Effector CD8-positive, alpha-beta T cell (primary cell): ENCODE measurements at places on chromosomes 12 and 14.

DNA sequence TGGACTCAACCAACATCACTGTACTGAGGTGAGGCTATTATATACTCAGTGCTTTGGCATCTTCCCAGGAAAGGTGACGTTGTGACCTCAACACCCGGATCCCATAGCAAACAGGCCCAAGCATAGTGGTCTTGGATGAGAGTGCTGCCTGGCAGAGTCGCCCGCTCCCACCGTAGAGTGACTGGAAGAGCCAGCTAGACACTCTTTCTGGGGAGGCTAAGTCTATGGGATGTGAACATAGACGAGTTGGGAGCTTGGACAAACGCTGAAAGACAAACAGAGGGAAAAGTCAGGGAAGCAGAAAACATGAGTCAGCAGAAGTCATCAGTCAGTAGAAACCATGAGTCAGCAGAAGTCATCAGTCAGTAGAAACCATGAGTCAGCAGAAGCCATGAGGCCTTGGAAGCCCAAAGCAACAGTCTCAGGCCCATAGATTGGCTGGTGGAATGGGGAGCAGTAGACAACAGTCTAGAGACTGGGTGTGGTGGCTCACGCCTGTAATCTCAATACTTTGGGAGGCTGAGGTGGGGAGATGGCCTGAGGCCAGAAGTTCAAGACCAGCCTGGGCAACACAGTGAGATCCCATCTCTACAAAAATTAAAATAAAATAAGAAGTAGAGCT is 66.4 kb upstream of the MAP1LC3B2 start:
- DNase-seq = no peak

DNA sequence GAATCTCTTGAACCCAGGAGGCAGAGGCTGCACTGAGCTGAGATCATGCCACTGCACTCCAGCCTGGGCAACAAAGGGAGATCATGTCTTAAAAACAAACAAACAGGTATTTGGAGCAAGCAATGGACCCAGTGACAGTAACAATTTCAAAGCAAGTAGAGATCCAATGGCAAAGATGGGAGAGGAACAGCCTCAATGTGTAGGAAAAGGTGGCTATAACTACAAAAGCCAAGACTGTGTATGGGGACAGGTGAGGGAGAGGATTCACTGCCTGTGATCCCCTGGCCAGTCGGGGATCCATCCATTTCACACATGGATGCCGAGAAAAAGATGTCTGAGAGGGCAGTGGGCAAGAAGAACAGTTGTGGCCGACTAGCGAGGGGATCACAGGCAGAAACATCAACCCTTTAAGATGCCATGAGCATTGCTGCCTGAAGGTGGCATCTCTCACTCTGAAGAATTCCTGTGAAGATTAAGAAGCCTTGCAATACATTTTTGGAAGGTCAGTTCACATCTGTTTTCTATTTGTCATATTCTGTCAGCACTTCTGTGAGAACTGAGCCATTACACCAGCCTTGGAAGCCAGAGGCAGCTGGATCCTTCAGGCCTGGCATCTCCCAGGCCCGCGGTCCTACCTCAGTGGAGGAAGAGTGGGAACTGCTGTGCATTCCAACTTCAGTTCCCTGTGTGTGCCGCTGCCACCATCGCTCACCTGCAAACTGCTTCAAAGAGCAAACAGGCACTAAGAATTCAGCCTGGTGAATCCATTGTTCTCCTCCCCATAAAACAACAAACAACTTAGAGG is 54.5 kb upstream of the FRS2 start:
- DNase-seq = no peak

DNA sequence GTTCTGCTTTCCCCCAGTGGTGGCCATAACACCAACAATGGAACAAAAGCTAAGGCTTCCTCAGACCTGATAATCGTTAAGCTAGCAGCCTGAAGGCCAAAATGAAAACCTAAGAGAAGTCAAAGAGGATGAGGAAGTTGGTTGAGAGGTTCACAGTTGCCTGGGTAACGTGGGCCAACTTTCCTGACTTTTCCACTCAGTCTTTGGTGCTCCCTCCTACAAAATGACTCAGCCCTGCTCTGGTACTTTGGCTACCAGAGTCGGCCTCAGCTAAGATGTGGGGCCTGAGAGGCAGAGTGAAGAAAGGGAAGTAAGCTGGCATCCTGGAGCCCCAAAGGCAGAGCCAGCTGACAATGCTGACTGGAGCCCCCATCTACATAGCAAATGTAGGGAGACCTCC is 14.9 kb upstream of the FKBP11 start:
- no peak for DNase-seq

GRCh38 chr14:38342803-38343202 is 86.9 kb upstream of the CLEC14A start:
- no peak for DNase-seq

DNA sequence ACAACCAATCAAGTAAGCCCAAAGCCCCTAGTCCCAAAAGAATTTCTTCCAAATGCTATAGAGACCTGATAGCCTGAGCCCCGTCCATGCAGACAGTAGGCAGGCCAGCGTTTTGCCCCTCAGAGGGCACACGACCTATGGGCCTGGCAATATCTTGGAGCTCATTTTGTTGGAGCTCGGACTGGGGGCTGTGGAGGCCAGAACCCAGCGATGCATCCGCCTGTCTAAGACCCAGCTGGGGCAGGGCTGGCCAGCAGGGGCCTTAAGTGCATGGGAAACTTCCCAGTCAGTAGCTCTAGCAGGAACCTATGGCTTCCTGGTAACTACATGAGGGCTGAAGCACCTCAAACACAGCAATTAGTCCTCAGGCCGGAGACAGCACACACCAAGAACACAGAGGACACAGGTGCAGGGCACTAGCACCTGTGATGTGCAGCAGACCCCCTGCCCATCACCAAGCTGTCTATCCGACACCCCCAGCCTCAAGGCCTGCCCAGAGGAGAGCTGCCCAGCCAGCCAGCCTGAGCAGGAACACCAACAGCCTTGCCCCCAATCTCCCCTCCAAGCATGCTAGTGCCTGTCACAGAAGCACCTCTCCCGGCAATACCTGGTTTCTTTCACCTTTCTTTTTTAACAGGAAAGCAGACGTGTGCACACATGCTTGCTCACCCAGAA is 50.8 kb downstream of the ARL6IP4 start:
- DNase-seq = no peak

DNA sequence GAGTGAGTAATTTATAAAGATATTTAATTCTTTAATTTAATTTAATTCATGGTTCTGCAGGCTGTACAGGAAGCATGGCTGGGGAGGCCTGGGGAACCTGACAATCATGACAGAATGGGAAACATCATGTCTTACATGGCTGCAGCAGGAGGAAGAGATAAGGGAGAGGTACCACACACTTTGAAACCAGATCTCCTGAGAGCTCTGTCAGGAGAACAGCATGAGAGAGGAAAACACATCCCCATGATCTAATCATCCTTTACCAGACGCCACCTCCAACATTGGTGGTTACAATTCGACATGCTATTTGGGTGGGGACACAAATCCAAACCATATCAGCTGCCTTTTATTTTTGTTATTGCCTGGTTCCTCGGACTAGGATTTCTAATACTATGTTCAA is 928.6 kb downstream of the TMEM121 start:
- DNase-seq = no peak

- no peak for DNase-seq
These were observed 1.1 kb upstream of the NDUFA12 start for GRCh38 chr12:95004610-95005009.

- DNase-seq = no peak
These were observed 7.5 kb downstream of the BTG1 start for GRCh38 chr12:92138144-92138543.

DNA sequence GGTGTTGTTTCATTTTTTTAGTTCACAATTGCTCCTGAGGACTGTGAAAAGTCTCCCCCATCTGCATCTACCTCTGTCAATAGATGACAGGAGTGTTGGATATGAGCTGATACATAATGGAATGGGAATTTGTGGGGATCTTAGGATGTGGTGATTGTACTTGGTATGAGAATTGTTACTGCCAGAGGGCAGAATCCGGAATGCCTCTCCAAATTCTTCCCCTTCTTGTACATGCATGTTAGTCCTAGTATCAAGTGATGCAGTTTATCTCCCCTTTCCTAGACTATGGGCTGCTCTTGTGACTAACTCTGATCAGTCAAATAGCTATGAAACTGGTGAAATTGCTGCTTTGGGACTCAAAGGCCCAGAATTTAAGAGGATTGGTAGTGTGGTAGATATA is 24.8 kb upstream of the NOVA1 start:
- DNase-seq = no peak

- DNase-seq = no peak
These were observed 60.8 kb upstream of the EVL start for GRCh38 chr14:100004392-100004791.

DNA sequence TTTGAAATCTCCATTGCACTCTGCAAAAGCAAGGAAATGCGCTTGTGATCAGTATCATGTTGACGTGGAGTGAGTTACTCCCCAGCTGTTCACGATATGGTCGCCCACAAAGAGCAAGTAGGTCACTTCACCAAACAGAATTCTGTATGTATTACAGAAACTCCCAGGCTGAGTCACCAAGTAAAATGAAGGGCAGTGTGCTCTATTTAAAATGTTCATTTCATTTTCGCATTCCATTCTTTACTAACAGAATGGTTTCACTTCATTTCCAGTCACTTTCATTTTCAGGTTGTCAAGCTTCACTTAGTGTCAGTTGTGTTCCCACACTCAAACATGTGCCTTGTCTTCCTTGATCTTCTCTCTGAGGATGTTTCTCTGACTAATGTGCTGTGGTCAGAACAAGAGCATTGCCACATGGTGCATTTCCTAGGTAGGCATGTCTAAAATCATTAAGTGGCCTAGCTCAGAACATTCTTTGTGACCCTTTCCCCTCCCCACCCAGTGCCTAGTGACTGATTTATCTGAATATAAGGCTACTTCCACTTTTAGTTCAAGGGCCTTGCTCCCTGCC is 391.2 kb downstream of the RAD51B start:
- no peak for DNase-seq

- DNase-seq = no peak
These were observed 102.8 kb upstream of the EGLN3 start for GRCh38 chr14:34053666-34054065.

DNA sequence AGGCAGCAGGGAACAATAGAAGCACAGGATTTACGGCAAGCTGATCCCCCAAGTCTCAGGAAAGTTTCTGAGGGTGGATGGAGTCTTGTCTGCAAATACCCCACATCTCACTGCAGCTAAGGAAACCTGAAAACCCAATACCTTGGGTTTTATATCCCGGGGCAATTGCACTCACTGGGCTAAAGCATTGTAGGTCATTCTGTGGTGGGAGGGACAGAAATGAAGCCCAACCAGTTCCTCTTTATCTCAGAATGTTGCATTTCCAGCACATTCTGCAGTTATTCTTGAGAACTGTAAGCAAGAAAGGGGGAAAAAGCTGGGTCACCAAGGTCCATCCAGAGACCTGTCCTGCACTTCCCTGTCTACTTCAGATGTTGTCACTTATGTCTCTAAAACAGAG is 39.8 kb downstream of the C12orf42 start:
- DNase-seq = no peak

DNA sequence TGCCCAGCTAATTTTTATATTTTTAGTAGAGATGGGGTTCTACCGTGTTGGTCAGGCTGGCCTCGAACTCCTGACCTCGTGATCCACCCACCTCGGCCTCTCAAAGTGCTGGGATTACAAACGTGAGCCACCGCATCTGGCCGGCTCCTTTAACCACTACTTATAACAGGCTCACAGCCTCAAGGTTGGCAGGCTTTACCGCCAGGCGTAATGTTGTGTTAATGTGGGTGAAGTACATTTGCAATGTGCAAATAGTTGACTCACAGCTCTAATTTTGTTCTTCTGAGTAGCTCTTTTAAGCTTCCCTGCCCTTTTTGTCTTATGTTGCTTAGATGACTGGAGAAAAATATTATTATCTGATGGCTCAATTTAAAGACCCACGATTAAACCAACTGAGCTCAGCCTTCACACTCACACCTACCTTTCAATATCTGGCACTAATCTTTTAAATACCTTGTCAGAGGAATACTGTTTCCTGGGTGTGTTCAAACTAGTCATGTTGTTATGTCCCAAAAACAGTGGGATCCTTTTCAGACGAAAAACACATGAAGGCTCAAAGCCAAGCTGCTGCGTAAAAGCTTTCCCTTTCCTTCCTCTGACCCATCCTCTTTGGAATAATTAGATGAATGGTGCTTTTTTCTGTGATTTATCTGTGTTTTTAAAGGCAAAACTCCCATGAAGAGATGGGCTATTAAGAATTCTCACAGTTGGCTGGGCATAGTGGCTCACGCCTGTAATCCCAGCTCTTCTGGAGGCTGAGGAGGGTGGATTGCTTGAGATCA is 57.2 kb upstream of the USP44 start:
- no peak for DNase-seq

- DNase-seq = no peak
These were observed 159.7 kb upstream of the PWP1 start for GRCh38 chr12:107525719-107526554.

DNA sequence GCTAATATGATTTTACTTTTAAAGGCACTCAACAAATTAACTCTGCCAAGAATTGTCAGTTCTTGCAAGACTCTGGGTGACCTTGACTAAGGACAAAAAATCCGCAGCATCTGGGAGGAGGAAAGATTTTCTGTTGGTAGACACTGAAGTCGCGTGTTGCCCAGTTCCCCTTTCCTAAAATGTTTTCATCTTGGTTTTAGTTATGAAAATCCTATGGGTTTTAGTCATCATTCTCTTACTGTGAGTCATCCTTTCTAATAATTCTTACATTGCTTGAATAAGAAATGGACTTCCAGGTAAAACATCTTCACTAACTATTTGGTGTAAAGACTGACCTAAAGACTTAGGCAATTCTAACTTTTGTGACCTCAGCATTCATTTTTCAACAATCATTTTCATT is 9.1 kb downstream of the GSG1 start:
- no peak for DNase-seq

DNA sequence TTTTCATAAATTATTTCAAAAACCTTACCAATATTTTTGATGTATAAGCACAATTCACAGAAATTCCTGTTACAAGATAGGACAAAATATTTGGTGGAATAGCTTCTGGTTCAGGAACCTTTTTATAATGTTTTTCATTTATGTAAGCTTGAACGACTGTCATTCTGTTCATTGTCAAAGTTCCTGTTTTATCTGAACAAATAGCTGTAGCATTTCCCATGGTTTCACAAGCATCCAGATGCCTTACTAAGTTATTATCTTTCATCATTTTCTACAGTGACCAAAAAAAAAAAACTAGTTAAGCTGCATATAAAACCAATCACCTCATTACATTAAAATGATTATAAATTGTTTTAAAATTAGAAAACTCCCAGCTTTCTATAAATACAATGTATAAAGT is 87.1 kb downstream of the ATP2B1 start:
- no peak for DNase-seq

- DNase-seq = peak; percentile 50
These were observed 43.7 kb downstream of the DDX11 start for GRCh38 chr12:31117203-31118011.

DNA sequence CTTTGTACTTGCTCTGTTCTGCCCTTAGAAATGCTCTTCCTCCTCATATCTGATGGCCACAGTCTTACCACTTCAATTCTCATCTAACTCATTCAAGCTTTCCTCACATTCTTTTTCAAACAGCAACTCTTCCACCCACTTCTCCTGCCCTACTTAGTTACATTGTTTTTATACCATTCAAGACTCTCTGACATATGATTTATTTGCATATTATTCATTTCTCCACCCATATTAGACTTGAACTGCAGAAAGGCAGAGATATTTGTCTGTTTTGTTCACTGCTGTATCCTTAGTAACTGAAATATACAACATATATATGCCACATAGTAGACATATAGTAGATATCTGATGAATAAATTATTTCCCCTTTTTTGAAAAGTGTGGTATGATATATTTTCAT is 95.5 kb upstream of the DCN start:
- no peak for DNase-seq

- DNase-seq = no peak
These were observed 90.2 kb downstream of the CHGA start for GRCh38 chr14:93012951-93013719.
